AG04450 (cell line): ENCODE measurements at places on chromosomes 4 and X. TPM values are rescaled to one million over a fixed set of nuclear protein-coding genes. Genes with fewer than 3 reads are reported as not detected.

The CFAP99 gene
- polyA plus RNA-seq = not detected in 2 replicates

The NR3C2 gene
- 0.10 and 0.14 TPM in 2 replicates for polyA plus RNA-seq

The AFP gene
- 0.83 and 1.1 TPM in 2 replicates for polyA plus RNA-seq

The GRIA3 gene
- polyA plus RNA-seq = 0.06 TPM in 2 replicates

The UGT2B17 gene
- polyA plus RNA-seq = not detected in 2 replicates

The SPARCL1 gene
- polyA plus RNA-seq = not detected in 2 replicates

The UGDH gene
- polyA plus RNA-seq = 87.8 and 117 TPM in 2 replicates

- DNase-seq = no peak
These were observed 144.5 kb downstream of the EVC2 start for GRCh38 chr4:5563856-5564255.

- no peak for DNase-seq
These were observed 126.7 kb upstream of the TSPAN5 start for GRCh38 chr4:98784947-98785706.

DNA sequence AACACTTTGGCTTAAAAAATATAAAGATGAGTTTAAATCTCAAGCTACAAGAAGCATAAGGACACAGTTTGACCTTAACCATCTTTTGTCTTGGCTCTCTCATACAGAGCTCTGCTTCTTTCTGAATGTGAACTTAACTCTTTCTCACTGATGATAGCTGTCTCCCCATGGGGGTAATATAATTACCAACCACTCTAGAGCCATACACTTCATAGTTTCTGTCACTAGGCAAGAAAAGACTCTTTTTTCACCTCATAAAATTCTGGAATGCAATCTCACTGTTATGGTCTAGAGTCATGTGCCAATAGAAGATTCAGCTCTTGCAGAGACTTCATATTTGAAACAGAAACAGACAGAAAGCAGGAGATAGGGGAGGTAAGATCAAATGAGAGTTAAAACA lies 481.7 kb upstream of the AGA start:
- no peak for DNase-seq

- DNase-seq = no peak
These were observed 84.7 kb downstream of the NHS start for GRCh38 chrX:17459661-17460060.

- DNase-seq = peak; percentile 50
These were observed 676.7 kb upstream of the TENM3 start for GRCh38 chr4:181566490-181566889.

DNA sequence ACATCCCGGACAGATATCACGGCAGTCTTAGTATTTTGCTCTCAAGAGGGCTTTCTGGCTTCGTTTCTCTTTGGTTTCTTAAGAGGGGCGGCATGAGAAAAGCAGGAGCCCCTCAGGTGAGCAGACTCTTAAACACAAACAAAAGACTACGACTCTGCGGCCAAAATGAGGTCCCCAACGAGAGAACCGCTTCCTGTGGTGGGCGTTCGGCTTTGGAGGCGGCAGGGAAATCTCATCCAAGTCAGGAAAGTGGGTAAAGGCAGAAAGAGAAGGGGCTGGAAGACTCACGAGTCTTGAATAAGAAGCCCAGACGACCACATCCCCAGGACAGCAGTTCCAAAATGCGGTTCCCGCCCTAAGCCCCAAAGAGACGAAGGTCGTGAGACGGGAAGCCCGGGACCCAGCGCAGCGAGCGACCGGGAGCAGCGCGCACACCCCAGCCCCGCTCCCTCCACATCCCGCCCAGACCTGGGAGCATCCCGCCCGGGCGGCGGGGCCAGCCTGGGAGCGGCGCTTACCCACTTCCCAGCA lies 409 bp downstream of the UGDH start:
- DNase-seq = no peak

- no peak for DNase-seq
These were observed 47.5 kb upstream of the WDR19 start for GRCh38 chr4:39134683-39135306.
